ENCODE measurements at places on chromosomes 13 and 19.

GRCh38 chr13:95660981-95661581, 15.9 kb upstream of the DNAJC3 start:
- DNase-seq = no peak

GRCh38 chr13:37775871-37776270, 93.7 kb downstream of the TRPC4 start:
- DNase-seq = no peak

GRCh38 chr13:40208517-40208916, 457.9 kb downstream of the FOXO1 start:
- DNase-seq = no peak

DNA sequence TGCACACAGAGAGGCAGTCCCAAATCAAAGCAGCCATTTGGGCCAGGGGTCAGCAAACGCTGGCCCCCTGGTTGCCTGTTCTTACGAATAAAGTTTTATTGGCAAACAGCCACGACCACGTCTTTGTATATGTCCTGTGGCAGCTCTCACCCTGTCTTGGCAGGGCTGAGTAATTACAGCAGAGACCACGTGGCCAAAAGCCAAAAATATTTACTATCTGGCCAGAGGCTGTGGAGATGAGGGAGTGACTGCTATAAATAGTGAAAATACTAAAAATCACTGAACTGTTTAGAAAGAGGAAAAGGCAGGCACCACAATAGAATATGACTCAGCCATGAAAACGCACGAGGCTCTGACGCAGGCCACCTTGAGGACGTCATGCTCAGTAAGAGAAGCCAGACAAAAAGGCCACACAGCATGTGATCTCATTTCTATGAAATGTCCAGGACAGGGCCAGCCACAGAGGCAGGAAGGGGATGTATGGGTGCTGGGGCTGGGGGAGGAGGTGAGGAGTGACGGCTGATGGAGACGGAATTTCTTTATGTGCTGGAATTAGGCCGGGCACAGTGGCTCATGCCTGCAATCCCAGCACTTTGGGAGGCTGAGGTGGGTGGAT, 29.4 kb downstream of the SMIM24 start:
- no peak for DNase-seq

DNA sequence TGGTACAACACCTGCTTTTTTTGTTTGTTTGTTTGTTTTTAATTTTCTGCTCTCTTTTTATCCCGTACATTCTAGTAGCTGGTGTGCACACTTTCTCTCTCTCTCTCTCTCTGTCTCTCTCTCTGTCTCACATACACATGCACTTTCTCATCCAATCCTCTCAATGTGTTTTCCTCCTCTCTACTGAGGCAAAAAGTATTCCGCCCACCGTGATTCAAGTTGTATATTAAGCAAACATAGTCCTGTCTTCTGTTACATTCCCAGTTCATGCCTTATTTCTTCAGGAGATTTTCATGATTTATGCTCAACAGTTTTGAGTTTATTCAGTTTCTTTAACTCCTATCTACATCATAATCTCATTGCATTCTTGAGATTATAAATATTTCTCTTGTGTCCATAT, 38.2 kb upstream of the SCEL start:
- no peak for DNase-seq

DNA sequence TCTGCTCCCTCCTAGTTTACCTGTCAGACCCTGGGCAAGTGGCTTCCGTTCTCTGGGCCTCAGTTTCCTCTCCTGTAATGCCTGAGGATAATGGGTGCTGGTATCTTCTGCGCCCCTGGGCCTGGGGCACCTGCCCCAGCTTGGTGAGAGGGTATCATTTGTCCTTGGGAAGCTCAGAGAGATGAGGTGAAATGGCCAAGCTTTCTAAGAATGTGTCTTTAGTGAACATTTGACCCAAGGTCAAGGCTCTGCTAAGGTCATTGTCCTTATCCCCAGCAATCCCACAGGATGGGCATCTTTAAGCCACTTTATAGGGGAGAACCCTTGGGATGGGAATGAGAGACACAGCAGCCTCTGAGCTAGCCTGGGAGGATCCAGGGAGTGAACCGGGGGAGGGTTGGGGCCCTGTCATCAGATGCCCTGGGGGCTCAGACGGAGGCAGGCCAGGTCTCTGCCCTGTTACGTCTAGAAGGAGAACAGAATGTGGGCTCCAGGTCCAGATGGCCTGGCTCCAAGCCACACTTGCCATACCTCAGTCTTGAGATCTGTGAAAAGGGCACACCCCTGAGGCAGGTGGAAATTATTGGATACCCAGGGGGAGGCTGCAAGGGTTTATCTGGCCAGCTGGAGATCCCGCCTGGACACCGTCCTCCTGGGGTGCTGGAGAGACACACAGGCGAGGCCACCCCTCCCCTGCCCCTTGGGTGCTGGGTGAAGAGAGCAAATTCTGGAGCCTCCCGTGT, 1.1 kb upstream of the NFIC start:
- DNase-seq = no peak

GRCh38 chr13:75787249-75787928, 151.3 kb downstream of the LMO7 start:
- DNase-seq = no peak

GRCh38 chr19:57888560-57889231, at the start of gene ZNF814:
Gene ZNF814, minus strand, starts transcription at chr19:57889037. Its CDS starts 235 bp downstream, at chr19:57888802.
- no peak for DNase-seq

Data from NCI-H2081 treated with DMSO at 0.1 percent for 48 hours (cell line).